Midbrain (tissue), 1 donor: ENCODE measurements at places on chromosomes 3 and 15.

GRCh38 chr15:39344662-39345141, 236.2 kb upstream of the THBS1 start:
- no peak for DNase-seq

DNA sequence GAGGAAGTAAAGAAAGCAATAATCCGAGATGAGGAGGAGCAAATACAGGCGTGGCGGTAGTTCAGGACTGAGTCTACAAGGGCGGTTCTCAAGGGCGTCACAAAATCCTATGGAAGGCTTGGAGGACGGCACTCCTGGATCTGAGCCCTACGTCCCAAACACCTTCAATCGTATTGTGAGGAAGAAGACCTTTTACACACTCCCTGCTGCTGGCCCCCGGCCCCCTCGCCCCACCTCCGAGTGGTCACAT, 747 bp downstream of the PLD1 start:
- no peak for DNase-seq

DNA sequence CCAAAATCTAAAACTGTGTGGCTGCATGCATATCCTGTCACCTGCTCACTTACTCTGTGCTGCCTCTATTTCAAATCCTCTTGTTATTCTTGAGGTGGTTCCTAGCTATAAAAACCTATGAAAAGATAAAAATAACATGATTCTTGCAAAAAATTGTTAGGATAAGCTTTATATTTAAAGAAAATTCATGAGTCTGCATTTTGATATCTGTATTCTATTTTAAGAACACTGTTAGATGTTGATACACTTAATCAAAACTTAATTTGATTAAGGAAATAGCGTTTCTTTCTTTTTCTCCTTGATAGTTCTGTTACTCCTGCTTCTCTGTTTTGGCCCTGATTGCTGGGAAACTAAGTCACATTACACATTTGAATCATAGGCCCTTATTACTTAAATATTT, 22.5 kb downstream of the STT3B start:
- DNase-seq: no peak

DNA sequence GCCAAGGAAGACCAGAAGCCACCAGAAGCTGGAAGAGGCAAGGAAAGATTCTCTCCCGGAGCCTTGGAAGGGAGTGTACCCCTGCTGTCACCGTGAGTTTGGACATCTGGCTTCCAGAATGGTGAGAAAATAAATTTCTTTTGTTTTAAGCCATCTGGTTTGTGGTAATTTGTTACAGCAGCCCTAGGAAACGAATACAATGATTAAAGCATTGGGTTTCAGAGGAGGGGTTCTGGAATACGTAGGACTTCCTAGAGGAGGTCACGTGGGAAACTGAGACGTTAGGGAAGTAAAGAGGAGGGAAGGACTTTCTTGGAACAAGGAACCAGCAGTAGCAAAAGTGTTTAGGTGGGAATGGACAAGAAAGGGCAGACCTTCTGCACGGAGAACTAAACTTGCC, 377.7 kb downstream of the IL20RB start:
- no peak for DNase-seq

- DNase-seq: no peak
Observed at GRCh38 chr3:105957722-105958121, 88.9 kb upstream of the CBLB start.

- DNase-seq: no peak
Observed at GRCh38 chr3:197591816-197592215, 36.0 kb upstream of the BDH1 start.

DNA sequence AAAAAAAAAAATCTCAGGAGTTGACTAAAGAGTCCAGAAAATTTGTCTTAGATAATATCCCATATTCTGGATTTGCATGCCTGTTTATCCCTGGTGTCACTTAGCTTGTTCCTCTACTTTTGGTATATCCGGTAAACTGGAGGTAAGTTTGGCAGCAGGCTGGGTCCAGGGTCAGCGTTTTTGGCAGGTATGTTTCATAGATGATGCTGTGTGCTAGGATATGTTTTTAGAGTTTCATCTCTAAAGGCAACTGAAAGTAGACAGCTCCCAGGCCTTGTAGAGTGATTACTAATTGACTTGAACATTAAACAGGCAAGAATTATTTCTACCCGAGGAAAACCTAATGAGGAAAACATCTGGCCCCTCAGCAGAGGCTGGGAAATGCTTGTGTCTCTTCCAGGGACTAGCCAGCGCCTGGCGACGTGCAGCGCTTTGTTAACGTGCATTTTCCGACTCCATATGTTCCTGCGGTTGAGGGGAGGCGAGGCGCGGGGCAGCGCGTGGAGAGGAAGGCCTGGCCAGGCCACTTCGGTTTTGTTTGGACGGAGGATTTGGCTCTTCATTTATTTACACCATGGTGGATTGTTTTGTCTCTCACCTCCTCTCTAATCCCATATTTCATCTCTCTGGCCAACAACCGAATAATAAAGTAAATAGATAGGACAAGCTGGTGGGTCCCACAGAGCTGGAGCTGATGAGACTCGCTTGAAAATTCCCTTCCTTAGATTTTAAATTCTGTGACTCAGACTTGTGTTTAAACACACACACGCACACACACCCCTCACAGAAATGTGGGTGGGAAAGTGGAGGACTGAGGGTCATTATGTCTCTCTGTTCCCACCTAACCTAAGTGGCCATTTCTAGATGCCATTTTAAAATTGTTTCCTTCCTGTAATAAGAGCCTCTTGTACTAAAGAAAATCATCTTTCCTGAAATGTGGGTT, 65.3 kb downstream of the ASB7 start:
- DNase-seq: no peak

DNA sequence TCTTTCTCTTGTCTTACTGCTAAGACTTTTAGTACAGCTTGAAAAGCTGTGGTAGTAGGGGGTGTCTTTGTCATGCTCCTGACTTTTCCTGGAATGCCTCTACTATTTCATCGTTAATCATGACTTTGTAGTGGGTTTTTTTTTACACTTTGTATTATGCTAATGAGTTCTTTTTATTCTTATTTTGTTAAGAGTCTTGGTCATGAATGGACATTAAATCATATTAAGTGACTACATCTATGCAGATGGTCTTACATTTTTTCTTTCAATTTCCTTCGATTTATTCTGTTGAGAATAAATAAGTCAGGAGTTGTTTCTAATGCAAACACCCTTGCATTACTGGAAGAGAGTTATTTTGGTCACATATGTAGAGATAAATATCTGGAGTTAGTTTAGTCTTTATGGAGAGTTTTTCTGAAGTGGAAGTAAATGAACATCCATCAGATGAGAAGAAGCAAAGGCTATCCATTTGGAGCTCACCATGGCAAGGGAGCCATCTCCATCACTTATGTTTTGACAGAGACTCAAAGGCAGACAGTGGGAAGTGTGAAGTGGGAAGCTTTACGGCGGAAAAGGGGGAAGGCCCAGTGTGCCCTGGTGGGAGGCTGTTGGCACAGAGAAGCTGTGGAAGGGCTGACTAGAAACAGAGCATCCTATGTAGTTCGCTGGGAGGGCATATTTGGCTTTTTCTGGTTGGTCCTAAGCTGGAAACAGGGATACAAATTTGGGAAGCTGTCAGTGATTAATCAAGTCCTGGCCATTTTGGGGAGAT, 73.1 kb upstream of the PRR23E start:
- no peak for DNase-seq

DNA sequence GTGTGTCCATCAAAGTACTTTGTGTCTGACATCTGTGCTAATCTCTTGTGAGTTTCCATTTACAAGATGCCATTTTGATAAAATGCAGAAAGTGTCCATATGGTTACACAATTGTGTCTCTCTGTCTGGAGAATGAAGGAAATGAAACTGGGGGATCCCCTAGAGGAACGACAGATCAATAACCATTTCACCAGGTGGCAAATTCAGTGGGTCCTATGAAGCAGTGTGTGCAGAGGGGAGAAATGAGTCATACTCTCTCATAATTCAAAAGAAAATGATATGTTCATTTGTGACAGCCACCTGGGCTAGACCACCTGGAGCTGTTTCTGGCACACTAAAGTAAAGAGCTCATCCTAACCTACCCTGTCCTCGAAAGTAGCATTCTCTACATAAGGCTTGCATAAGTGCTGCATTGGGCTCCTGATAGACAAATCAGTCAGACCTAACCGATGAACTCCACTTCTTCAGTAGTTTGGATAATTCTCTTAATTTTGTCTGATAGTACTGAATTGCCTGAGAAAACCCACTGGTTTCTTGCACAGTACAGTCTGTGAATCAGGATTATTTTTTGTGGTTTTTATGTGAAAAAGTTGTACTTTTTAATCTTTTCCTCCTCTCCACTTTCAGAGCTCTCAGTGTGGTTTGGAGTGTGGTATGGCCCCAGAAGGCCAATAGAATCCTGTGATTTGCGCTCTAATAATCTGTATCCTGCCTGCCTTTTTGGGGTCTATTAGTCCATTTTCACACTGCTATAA, 10.3 kb upstream of the CD47 start:
- no peak for DNase-seq

- DNase-seq: no peak
Observed at GRCh38 chr3:31848911-31849310, 132.2 kb downstream of the OSBPL10 start.

DNA sequence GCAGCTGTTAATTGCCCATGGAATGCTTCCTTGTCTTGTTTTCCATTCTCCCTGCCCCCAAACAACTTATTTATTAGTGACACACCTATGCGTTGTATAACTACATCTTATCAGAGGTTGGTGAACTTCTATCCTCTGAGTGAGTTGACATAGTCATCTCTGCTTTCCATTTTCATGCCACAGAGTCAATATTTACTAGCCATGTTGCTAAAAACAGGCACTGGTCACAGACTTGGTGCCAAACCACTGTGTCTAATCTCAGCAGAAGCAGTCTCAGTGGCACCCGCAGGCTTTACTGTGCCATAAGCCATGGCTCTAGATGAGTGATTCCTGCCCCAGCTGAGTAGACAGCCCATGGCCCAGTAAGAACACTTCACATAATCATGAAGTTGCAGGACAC, 26.5 kb downstream of the DAPK2 start:
- DNase-seq: no peak

GRCh38 chr15:68126396-68126795, 72.3 kb downstream of the PIAS1 start:
- no peak for DNase-seq

DNA sequence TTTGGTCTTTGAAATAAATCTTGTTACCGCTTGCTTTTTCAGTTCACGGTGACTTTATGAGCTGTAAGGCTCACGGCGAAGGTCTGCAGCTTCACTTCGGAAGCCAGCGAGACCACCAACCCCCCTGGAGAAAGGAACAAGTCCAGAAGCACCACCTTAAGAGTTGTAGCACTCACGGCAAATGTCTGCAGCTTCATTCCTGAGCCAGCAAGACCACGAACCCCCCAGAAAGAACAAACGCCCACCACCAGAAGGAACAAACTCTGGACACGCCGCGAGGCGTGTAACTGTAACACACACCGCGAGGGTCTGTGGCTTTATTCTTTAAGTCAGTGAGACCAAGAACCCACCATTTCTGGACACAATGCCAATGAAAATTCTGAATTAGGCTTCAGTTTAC, 28.8 kb downstream of the GOLGA6A start:
- no peak for DNase-seq

GRCh38 chr3:62873761-62874710, 1.2 kb downstream of the CADPS start:
- peak; percentile 71 for DNase-seq

DNA sequence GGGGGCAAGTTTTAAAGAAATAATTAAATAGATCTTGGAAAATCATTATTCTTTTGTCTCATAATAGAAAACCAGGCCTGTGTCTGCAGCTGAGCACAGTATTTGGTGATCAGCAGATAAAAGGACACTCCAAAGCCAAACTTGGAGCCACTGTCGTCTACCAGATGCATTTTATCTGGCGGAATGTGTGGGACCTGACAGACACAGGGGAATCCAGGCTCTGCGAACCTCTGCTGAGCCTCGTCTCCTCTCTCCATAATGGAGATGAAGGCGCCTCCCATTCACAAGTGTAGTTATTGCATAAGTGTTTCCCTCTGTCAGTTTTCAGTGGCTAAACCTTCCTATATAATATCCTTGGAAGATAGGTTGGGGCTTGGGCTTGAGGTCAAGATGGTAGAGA, 42.1 kb downstream of the EEFSEC start:
- DNase-seq: no peak

DNA sequence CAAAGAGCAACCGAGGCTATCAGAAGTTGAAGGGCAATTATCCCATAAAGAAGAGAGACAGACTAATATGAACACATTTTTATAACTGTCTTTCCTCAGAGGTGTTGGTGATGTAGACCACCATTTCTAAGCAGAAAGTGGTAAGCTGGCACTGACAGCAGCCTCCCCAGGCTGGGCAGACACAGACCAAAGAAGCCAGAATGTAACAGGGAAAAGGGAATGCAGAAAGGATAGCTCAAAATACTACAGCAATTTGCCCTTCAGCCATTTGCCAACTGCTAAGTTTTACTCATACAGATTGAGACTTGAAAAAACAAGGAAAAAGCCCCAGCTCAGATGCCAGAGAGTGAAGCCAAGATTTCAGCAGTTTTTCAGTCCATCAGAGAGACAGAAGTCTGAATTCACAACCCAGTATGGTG, 73.5 kb upstream of the ABI3BP start:
- no peak for DNase-seq

DNA sequence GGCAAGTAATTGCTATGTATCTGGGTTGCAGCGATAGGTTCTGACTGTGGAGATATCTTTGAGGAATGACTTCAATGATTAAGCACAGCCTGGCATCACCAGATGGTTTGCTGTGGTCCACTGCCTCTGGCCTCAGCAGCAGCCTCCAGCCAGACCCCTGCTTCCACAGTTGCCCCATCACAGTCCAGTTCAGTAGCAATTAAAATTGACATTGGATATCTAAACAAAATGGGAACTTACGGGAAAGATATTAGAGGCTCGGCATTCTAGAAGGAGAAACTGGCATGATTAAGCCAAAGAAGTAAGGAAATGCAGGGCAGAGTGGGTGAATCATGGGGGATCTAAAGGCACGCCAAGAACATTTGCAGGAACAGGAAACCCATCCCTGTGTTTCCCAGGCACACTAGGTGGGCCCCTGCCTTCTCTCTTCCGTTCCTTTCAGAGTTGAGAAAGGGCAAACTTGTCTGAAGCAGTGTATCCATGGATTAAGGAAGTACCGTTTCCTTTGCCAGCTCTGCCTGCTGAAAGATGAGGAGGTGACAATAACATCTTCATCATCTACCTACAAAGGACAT, 36.3 kb upstream of the SH3BP5 start:
- no peak for DNase-seq

- DNase-seq: no peak
Observed at GRCh38 chr3:11074011-11074410, 80.3 kb upstream of the HRH1 start.

- DNase-seq: no peak
Observed at GRCh38 chr3:153313302-153313965, 151.4 kb downstream of the RAP2B start.

DNA sequence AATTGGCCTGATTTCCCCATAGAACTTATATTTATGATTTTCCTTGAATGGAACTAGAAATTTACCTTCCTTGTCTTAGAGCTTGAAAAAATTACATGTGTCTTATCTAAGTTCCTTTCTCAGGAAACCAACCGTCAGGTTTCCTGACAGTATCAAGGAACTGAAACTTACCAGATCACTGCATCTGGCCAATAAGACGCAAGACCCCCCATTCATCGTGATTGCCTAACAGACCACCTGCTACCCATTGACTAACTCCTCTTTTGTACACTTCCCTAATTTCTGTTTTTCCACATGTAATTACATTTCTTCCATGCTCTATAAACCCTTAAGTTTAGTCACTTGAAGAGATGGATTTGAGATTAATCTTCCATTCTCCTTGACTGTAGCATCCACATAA, 517.2 kb upstream of the CBLB start:
- DNase-seq: no peak
